Stimulated activated CD4-positive, alpha-beta T cell treated with anti-CD3 and anti-CD28 coated beads, Interleukin-1b, Interleukin-23, amount 100 ng/mL, for 1 hour (primary cell): ENCODE measurements at places on chromosomes 2 and 18.

DNA sequence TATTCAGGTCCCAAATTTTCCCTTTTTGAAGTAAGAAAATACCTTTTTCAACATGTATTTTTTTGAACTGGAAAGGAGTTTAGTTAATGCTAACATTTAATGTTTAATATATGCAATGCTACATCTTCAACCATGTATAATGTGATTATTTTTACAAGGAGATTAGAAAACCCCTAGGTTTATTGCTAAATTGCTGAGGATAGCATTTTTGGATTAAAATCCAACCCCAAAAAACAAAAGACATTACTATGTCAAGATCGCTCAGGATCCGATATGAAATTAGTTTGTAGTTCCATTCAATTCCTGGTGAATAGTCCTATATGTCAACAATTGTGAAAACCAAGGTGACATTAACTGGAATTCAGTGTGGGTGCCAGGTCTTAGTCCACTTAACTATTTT lies 35.2 kb downstream of the LRP1B start:
- DNase-seq = no peak

DNA sequence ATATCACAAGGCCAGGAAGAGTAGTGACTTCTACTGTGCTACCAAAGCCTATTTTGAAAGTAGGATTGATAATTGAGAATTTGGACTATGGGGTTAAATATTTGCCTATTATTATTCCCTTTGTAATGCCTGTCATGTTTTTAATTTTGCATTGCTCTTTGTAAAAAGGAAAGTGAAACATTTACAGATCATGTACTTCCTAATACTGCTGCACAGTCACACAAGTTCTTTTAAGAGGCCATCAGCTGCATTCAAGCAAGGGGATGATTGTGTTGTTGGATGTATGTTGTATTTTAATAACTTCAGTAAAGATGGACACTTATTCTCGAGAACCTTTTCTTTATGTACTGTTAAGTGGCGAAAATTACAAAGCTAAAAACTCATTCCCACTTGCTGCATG lies 70.1 kb downstream of the PLEKHA3 start:
- DNase-seq = no peak

- no peak for DNase-seq
Measured at GRCh38 chr2:141455211-141455826, 675.5 kb downstream of the LRP1B start.

- no peak for DNase-seq
Measured at GRCh38 chr2:43218702-43219382, 7.6 kb downstream of the ZFP36L2 start.

DNA sequence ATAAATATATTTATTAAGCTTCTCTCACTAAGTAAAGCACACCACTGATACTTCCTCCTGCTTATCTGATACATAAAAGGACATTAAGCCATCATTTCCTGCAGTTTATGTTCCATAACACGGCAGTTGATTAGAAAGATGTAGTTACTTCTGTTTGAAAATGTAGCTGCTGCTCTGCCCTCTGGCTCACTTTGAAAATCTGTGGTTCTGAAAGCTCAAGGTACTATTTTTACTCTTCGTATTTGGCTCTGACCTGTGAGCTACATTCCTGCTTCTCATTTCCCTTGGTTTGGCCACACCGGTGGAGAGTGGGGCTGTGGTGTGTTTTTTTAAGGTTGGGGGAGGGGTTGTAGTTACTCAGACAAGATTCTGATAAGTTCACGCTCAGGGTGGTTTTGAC lies 12.8 kb upstream of the TTN start:
- no peak for DNase-seq

- DNase-seq = no peak
Measured at GRCh38 chr2:2657121-2657962, 326.3 kb upstream of the MYT1L start.

- no peak for DNase-seq
Measured at GRCh38 chr18:35193316-35193715, 47.5 kb upstream of the ZNF397 start.

DNA sequence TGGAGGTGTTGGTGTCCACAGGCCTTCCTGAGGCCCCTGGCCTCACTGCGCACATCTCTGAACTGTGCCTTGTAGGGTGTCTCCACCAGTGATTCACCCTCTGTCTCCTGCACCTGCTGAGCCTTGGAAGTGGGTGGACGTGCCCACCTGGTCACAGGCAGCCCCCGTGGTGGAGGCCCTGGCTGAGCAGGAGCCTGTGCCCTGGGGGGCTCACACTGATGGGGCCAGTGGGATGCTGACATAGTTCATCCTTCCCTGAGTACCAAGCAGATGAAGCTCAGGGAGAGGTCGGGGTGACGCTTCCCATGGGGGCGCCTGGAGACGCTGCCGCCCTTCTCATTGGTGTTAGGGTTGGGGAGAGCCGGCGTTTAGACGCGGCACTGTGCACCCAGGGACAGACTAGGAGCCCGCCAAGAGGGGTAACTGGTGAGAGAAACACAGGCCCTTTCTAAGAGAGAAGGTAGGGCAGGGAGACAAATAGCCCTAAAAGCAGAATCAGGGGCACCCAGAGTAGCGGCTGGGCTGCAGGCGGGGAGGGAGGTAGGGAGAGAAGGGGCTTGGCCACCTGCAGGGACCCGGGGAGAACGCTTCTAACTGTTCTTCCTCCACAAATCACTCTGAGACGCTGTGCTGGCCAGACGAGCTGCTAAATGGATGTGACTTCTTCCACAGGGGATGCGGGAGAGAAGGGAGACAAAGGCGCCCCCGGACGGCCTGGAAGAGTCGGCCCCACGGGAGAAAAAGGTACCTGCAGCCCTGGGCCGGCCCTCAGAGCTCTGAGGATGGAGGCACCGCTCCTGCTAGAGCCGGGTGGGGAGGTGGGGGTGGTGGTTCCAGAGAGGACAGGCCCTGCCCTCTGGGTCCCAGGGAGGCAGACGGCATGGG lies 18.0 kb downstream of the COLEC11 start:
- no peak for DNase-seq

GRCh38 chr2:240134466-240134865 lies 1.6 kb downstream of the COPS9 start:
- no peak for DNase-seq

- no peak for DNase-seq
Measured at GRCh38 chr2:207403141-207403540, 126.6 kb upstream of the CREB1 start.

DNA sequence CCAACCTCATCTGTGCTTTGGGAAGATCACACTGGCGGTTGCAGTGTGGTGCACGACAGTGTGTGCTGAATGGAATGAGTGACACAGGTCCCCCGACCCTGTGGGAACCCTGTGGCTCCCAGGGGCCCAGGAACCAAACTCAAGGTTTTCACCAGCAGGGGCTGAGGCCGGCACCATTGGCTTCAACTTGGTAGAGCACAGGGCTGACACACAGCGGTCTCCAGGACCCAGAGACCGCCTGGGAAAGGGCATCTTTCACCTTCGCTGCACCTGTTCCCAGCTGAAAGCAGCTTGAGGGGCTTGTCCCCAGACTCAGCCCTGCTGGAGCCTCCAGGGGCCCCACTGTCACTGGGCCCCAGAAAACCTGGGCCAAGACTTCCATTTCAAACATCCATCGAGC lies 59.0 kb upstream of the ODC1 start:
- no peak for DNase-seq

DNA sequence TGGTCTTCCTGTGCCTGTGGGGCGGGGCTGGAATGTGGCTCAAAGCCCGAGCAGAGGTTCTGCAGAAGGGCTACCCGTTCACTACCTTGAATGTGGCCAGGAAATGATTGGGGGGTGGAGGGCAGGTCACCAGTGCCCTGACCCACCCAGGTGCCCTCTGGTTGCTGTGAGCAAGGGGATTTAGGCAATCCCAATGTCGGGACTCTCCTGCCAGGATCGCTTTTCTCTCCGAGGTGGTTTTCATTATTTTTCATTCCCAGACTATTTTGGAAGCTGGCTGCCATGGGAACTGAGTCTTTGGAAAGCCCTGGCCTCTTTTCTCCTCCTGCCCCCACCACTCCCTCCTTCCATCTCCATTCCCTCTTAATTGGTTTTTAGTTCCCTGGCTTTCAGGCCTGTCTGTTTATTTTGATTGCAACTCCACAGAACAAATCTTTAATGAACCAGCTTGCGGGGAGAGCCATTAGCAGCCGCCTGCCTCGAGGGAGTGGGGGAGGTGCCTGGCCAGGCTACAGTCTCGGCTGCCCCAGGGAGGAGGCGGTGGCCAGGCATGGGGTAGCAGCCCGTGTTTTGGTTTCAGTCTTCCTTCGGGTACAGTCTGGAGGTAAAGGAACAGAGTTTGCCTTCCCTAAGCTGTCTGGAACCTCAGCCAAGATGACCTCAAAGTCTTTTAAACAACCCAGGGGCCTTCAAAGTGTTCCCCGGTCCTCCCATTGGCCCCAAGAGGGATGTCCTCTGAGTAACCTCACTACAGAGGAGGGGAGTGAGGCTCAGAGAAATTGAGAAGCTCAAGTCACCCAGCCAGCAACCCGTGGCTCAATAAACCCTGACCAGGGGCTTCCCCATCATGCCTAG lies 114.4 kb upstream of the HAAO start:
- no peak for DNase-seq

- DNase-seq = no peak
Measured at GRCh38 chr2:143702931-143703330, 573.7 kb downstream of the ARHGAP15 start.

DNA sequence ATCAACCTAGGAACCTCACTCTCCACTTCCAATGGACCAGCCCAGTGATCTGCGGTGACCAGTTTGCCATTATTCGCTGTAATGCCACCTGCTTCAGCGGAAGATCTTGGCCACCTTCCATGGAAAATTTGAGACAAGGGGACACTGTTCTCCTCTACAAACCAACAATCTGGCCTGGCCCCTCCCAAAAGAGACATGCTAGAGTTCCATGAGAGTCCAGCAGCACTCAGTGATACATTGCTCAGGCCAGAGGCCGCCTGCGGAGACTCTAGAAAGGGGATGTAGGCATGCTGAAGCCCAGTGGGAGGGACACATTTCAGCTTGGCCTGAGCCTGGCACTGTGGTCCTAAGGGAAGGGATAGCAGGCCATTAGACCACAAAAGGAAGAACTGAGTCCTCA lies 58.3 kb downstream of the COL6A3 start:
- DNase-seq = no peak

DNA sequence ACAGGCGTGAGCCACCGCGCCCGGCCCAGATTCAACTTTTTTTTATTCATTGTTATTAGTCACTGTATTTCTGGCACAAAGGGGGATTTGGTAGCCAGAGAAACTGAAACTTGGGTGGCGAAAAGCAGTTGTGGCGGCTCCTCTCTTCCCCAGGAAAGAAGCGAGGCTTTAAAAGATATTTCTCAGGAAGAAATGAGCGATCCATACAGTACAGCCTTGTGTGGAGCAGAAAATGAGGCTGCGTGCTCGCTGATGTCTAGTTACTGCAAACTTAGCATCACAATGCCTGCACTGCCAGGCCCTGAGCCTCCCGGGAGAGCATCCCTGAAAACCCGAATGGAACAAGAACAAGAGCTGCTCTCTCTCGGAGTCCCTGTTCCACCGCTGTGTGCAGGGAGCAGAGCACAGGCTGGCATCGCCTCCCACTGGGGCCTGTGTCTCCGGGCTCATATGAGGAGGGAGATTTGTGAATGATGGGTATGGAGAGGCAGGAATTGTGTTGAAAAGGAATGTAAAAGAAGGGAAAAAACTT lies 234.0 kb downstream of the ZNF516 start:
- no peak for DNase-seq

- DNase-seq = no peak
Measured at GRCh38 chr2:105812180-105813044, 67.7 kb downstream of the NCK2 start.

- no peak for DNase-seq
Measured at GRCh38 chr2:51212374-51212773, 180.4 kb upstream of the NRXN1 start.

- no peak for DNase-seq
Measured at GRCh38 chr2:197223451-197223850, 87.1 kb downstream of the ANKRD44 start.

DNA sequence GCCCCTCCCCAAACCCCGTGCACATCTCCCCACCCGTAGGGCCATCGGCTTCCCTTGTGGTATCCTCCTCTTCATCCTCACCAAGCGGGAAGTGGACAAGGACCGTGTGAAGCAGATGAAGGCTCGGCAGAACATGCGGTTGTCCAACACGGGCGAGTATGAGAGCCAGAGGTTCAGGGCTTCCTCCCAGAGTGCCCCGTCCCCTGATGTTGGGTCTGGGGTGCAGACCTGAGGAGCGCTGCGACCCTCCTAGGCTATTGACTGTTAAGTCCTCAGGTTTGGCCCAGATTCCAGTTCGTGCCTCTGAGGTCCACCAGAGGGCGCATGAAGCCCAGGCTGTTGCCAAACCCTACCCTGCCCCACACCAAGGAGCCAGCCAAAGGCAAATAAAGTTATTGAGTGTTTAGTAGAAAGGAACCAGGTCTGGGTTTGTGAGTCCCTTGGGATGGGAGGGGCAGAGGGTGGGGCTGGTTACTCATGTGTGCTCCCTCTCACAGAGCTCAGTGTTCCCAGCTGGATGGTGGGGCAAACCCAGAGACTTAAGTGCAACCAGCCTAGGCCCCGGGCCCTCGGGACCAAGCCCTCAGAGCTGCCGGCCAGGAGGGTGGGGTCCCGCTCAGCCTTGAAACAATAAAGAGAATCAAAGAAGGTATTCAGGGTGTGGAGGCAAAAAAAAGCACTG lies 2.4 kb downstream of the PNKD start:
- DNase-seq = peak; percentile 48

DNA sequence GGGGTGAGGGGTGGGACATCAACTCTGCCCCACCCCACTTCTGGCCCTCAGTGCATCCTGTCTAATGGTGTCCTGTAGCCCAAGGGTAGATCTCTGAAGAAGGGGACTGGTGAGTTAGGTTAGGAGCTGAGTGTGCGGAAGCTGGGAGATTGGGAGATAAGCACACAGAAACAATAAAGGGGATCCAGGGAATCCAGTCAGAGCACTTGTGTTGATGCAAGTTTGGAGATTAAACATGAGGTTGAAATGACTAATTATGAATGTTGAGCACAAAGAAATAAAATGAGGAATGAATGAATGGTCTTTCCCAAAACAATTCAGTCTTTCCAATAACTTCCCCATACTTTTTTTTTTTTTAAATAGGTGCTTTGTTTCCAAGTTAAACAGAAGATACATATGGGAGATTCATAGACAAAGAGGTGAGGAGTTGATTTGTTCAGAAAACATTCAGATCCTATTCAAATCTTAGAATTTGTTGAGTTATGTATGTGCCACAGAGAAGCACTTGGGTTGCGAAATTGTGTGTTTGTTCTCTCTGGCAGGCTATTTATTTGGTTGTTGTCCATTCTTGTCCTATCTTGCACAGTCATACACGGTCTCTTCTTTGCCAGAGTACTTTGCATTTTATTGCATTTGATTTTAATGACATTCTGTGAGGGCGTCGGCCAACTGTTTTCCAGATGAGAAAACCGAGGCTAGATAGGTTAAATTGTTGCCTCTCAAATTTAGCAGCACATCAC lies 31.6 kb upstream of the NABP1 start:
- no peak for DNase-seq

DNA sequence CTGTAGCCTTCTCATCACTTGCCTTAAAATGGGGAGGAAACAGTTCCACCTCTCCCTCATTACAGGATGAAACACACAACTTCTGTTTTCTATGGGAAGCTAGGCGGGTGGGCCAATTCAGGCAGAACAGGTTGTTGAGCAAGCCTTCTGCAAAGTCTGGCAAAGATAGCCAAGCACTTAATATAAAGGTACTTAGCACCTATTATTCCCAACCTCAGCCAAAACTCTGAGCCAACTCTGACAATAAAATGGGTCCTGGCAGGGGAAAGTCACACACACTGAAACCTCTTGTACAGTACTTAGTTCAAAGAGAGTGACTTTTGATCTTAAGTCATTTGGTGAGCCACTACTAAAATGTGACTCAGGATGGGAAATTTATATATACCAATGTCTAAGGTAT lies 15.8 kb upstream of the SOCS6 start:
- DNase-seq = no peak

- DNase-seq = no peak
Measured at GRCh38 chr2:234829074-234829455, 122.8 kb upstream of the SH3BP4 start.
